ENCODE measurements at places on chromosomes 6 and 20.

DNA sequence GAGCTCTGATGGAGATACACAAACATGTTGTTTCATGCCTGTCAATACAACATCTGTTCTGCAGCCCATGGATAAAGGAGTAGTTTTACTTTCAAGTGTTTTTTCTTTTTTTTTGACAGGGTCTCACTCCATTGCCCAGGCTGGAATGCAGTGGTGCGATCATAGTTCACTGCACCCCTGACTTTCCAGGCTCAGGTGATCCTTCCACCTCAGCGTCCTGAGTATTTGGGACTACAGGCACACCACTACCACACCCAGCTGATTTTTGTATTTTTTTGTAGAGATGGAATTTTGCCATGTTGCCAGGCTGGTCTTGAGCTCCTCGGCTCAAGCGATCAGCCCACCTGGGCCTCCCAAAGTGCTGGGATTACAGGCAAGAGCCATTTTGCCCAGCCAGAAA, 97.0 kb downstream of the SMAP1 start:
- DNase-seq, result no peak

GRCh38 chr20:31764641-31765305, 25.7 kb downstream of the TPX2 start:
- no peak for DNase-seq

GRCh38 chr20:50561379-50562078, 51.3 kb downstream of the PTPN1 start:
- no peak for DNase-seq

- DNase-seq, result no peak
Observed at GRCh38 chr20:57980506-57980905, 247.9 kb downstream of the ANKRD60 start.

- no peak for DNase-seq
Observed at GRCh38 chr6:139663996-139664395, 289.5 kb upstream of the CITED2 start.

- DNase-seq, result no peak
Observed at GRCh38 chr6:79737172-79737571, 106.0 kb downstream of the SH3BGRL2 start.

DNA sequence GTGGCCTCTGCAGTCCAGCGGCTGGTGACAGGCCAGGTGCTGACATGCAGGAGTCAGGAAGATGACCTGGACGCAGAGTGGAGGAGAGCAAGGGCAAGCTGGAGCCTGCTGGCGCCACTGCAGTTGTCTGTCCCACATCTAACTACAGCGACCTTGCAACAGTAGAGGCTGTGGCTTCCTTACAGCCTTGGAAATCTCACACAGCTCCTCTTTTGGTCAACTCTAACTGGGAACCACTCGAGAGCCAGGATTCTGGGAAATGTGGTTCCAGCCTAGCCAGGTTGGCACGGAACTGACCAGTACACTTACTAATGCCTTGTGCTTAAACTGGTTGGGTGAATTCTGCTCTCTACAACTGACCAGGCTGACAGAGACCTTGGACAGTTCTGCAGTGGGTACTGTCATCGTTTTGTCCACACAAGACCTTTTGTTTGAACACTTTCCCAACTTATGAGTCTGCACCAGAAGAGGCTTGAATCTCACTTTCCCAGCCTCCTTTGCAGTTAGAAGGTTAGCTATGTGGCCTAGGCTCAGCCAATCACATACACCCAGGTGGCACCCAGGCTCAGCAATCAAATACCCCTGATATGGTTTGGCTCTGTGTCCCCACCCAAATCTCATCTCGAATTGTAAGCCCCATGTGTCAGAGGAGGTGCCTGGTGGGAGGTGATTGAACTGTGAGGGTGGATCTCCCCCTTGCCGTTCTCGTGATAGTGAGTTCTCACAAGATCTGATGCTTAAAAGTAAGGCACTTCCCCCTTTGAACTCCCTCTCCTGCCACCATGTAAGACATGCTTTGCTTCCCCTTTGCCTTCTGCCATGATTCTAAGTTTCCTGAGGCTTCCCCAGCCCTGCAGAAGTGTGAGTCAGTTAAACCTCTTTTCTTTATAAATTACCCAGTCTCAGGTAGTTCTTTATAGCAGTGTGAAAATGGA, 153.5 kb downstream of the ZMYND8 start:
- no peak for DNase-seq

GRCh38 chr6:156258981-156259380, 518.2 kb upstream of the ARID1B start:
- DNase-seq, result no peak

DNA sequence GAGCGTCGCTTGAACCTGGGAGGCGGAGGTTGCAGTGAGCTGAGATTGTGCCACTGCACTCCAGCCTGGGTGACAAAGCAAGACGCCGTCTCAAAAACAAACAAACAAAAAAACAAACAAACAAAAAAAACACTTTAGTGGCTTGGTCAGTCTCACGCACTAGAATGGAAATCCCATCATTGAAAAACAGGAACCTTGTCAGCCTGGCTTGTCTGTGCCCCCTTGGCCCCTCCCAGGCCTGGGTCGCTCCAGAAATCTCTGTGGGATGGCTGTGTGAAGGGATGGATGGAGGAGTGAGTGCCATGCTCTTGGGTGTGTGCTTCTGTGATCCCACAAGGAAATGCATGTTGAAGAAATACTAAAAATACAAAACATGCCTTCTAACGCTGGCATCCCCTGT, 20.9 kb upstream of the NAA20 start:
- no peak for DNase-seq

DNA sequence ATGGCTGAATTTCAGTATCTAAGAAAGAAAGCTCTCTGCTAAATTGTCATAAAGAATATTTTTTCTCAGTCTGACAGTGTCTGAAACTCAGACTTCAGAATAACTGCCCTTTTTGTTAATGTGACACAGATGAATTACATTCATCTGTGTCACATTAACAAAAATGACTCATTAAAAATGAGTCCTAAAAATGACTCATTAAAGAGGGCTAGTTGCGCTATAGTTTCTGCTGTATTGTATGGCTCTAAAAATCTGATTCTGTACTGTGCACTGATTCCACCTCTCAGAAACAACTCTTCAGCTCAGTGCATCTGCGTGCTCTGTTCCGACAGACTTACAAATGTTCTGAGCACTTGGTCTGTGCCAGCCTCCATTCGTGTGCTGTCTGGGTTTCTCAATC, 15.0 kb downstream of the RNF114 start:
- no peak for DNase-seq

DNA sequence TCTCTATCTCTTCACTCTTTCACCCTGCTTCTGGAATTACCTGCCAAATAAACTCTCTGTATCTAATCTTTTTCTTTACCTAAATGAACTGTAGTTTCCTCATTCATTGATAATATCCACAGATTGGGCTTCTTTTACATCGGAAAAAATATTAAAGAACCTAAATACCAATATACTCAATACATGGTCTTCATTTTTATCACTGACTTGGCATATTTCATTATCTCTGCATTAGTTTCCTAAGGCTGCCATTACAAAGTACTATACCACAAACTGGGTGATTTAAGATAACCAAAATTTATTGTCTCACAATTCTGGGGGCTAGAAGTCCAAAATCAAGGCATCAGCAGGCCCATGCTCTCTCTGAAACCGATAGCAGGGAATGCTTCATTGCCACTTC, 411.9 kb upstream of the SPTLC3 start:
- no peak for DNase-seq

GRCh38 chr6:151284548-151285017, 44.8 kb downstream of the AKAP12 start:
- no peak for DNase-seq

DNA sequence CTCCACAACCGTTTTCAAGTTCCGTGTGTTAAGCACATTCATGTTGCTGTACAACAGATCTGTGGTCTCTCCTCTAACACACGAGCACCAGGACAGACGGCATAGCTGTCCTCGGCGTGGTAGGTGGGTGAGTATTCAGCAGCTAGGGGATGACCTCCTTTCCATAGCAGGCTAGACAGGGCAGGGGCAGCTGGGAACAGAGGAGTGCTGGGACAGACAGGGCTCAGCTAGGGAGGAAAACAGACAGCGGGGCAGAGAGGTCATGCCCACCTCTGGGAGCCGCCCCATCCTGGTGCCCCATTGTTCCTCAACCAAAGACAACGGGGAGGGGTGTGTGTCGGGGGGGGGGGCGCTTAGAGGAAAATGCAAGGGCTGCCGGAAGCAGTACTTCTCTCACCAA, 271.5 kb upstream of the FOXQ1 start:
- no peak for DNase-seq

DNA sequence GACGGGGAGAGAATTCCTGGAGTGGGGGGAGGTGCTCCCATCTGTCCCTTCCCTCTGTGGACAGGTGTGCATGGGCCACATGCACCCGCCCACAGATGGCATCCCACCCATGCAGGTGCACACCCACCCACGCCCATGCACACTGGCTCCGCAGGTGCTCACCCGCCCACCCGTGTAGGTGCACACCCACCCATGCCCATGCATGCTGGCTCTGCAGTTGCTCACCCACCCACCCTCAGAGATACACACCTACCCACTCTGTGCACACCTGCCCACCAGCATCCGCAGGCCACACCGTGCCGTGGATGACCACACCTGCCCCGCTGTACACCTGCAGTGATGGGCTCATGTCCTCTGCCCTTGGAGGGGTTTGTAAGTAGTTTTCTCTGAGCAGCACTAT, 132.0 kb downstream of the PHACTR3 start:
- DNase-seq, result no peak

GRCh38 chr6:40733770-40734396, 146.7 kb upstream of the LRFN2 start:
- no peak for DNase-seq

DNA sequence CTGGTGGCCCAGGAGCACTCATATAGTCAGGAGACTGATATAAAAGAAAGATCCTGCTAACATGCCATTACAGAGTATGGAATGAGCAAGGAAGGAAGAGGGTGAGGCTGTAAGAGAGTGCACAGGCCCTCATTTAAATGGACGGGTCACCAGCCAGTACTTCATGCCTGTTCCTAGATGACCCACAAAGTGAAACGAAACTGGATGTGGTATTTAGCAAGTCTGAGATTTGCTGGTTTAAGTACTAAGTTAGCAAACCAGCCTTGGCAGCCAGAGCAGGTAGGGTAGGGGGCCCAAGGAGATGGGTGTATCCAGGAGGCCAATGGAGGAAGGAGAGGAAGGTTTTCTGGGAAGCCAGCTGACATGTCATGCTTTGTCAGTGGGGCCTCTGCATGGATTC, 15.9 kb downstream of the NT5E start:
- DNase-seq, result no peak

GRCh38 chr6:147087641-147088040, 116.6 kb upstream of the STXBP5 start:
- DNase-seq, result no peak

- no peak for DNase-seq
Observed at GRCh38 chr6:129849456-129849855, 11.7 kb downstream of the TMEM244 start.

Measured in hematopoietic multipotent progenitor cell treated with erythropoietin and hydrocortisone succinate and interleukin-3 and kit ligand, for 15 days (in vitro differentiated cells).